ENCODE measurements at places on chromosomes 5 and 9. TPM values are rescaled to one million over a fixed set of nuclear protein-coding genes. Genes with fewer than 3 reads are reported as not detected.

DNA sequence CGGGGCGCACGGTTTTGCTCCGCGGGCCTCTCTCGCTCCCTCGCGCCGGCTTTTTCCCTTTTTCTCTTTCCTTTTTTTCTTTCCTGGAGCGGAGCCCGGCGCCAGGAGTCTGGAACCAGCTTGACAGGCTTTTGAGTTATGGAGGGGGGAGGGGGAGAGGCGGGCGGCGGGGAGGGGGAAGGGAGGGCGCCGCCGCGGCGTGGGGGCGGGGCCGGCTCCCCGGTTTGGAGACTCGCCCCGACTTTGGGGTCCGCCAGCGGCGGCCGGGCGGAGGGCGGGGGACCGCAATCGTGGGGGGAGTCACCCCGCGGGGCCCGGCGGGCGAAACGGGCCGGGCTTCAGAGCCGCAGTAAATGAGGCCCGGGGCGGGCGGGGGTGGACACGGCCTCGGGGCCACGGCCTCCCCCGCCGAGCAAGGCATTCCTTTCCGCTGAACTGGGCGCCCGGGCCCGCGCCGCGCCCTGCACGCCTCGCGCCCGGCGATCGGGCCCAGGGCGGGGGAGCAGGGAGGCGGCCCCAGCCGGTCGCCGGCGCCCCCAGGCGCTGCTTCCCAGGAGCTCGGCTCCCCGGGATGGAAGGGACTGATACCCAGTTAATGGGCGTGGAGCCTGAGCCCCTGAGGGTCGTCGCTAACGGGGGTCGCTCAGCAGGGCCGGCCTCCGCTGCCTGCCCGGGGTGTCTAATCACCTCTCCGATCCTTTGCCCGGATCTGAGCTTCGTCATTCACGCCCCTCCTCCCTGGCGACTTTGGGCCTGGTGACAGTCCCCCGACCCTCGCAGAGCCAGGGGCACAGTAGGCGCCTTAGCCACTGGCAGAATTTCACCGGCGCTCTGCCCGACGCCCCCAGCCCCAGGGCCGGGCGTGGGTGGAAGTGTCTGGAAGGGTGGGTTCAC lies 138.1 kb downstream of the C9orf50 start:
- peak; percentile 95 for DNase-seq

Gene IL13
- not detected for total RNA-seq

- peak; percentile 90 for DNase-seq
These were observed 3.6 kb downstream of the SUSD3 start for GRCh38 chr9:93061791-93062763.

- no peak for DNase-seq
These were observed 28.9 kb downstream of the HABP4 start for GRCh38 chr9:96478829-96479371.

Gene FIBCD1
- not detected for total RNA-seq

GRCh38 chr5:91937121-91937520 lies 554.0 kb upstream of the ARRDC3 start:
- no peak for DNase-seq

DNA sequence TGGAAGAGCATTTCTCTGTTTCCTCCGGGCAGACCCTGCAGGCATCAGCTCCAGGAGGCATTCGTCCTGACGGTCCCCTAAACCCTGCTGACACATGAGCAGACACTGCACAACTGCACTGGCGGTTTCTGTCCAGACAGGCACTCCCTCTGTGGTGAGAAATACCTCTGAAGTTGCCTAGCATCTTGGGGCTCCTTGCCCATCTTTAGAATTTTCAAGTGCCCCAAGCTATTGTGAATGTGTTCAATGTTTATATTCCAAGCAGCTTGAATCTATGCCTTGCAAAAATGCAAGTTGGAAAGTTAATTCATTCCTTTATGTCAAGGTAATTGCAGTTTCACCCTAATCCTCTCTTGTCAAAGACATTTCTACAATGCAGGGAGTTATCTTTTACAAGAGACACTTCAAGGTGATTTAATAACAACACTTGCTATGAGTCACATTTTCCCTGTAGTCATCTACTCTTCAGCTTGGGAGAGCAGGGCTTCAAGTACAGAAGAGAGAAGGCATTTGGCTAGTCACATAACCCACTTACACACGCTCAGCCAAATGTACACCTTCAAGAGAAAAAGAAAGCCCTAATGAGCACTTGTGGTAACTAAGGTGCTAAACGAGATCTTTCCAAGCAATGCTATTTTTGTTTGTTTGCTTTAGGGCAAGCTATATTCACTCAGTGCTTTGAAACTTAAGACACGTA lies 302.5 kb downstream of the MLLT3 start:
- peak; percentile 81 for DNase-seq

Gene SFXN1
- total RNA-seq: 82.4 TPM

- no peak for DNase-seq
These were observed 21.9 kb downstream of the NEK6 start for GRCh38 chr9:124279531-124280175.

Gene PDE4D
- total RNA-seq: 42.2 TPM

Gene HINT1
- total RNA-seq: 291 TPM

Gene ARL14EPL
- total RNA-seq: not detected

DNA sequence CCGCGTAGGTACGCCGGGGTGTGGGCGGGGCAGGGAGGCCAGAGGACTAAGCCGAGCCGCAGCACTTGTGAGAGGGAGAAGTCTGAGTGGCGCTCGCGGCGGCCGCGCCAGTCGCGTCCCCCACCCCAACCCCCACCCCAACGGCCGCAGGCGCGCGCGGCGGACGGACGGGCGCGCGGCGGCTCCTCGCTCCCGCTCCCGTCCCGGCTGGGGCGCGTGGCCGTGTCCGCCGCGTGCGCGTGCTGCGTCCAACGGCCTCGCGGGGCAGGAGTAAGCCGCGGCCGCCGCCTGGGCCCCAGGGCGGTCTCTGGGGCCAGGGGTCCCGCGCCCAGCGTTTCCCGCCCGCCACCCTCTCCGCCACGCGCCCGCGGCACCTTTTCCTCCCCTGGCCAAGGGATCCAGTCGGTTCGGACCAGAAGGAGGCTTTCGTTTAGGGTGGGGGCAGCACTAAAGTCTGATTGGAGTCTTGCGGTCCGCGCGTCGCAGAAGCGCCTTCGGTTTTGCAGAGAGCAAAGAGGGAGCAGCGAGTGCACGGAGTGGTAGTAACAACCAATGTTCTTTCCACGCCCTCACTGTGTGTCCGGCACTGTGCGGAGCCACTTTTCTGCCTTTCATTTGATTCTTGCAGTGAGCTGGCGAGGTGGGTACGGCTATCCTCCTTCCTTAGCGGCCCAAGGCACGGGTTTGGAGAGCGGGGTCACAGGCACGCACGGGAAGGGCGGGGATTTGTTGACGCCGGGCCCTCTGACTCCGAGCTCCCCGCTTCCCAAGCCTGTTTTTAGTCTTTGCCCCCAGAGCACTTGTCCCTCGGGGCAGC lies 483 bp downstream of the G3BP1 start:
- DNase-seq: peak; percentile 58

Gene ZNF608
- 28.5 TPM for total RNA-seq

Gene SLC34A1
- not detected for total RNA-seq

GRCh38 chr9:16401701-16402100 lies 468.8 kb downstream of the BNC2 start:
- no peak for DNase-seq

Gene CCT5
- 288 TPM for total RNA-seq

DNA sequence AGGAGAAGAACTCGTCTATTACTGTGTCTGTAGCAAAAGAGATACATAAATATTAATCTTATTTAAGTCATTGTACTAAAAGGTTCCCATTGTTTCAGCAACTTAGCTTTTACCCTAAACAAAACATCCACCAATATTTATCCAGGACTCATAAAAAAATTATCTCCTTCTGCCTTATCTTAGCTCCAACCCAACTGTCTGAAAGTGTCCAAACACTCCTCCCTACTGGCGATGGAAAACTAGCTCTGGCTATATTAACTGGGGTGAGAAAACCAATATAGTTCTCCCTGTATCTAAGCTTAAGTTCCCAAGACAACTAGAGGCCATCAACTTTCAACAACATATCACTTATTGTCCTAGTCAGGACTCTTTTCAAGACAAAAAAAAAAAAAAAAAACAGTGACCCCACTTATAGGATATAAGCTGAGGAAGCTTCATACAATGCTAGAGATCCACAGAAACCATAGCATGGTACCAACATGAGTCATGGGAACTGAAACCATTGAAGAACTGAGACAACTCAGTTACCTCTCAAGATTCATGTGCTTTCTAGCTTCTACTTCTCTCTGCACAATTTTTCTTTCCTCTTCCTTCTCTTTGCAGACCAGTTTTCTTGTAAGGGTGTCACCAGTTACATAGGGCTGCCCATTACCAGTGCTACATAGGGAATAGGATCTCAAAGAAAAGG lies 150.7 kb upstream of the RASA1 start:
- DNase-seq: no peak

- no peak for DNase-seq
These were observed 12.2 kb upstream of the SLC22A4 start for GRCh38 chr5:132281856-132282614.

DNA sequence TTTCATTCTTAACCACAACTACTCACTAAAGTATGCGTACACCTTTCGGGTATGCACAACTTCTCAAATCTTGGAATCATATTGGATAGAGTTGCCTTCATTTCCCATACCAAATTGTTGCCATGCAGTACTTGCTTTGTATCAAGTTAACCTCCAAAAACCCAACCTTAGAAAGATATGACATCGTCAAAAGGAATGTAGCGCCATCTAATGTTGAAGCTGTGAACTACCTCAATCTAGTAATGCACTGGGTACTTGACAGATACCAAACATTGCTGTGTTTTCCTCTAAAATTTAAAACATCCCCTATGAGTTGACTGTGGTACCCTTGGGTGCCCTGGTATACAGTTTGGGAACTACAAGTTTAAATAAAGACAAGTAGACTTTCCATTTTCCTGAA lies 318.4 kb downstream of the ARL15 start:
- no peak for DNase-seq

DNA sequence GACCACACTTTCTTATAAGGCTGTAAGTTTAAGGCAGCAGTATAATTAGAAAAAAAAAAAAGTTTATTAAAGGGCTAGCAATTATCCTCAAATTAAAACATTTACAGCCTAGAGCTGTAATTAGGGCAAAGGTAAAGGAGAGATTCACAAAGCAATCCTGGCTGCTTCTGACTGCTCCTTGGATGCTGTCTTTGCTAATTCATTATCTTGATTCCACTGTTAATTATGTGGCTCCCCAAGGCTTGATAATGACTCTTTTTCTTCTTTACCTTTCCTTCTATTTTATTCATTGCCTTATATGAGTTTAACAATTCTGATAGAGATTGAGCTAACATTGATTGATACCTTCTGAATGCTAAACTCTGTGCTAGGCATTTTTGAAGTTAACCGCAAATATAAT lies 476.5 kb downstream of the DTWD2 start:
- no peak for DNase-seq

- DNase-seq: peak; percentile 56
These were observed 125.3 kb upstream of the ABCA1 start for GRCh38 chr9:105053209-105053652.

GRCh38 chr9:114446036-114446435 lies 58.3 kb upstream of the AKNA start:
- no peak for DNase-seq

Gene WNT8A
- not detected for total RNA-seq

GRCh38 chr5:21862986-21863385 lies 990.2 kb downstream of the CDH12 start:
- no peak for DNase-seq

Gene CCDC107
- total RNA-seq: 13.8 TPM

DNA sequence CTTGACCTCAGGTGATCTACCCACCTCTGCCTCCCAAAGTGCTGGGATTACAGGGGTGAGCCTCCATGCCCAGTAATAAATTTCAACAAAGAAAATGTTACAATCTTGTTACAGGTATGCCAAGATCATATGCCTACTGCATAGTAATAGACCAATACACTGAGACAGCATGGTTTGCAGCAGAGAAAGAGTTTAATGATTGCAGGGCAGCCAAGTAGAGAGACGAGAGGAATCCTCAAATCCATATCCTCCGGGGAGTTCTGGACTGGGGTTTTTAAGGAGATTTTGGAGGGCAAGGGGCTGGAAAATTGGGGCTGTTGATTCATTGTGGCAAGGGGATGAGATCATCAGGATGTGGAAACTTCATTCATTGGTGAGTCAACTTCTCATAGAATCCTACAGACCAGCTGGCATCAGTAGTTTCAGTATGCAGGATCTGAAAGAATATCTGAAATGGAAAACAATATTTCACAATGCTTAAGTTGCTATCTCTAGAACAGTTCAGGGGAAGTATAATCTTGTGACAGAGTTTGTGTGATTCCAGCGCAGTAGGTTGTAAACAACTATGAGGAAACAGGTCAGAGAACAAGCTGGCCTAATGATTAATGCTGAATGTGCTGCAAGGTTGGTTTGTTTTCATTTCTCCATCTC lies 14.8 kb upstream of the TUT7 start:
- peak; percentile 24 for DNase-seq

DNA sequence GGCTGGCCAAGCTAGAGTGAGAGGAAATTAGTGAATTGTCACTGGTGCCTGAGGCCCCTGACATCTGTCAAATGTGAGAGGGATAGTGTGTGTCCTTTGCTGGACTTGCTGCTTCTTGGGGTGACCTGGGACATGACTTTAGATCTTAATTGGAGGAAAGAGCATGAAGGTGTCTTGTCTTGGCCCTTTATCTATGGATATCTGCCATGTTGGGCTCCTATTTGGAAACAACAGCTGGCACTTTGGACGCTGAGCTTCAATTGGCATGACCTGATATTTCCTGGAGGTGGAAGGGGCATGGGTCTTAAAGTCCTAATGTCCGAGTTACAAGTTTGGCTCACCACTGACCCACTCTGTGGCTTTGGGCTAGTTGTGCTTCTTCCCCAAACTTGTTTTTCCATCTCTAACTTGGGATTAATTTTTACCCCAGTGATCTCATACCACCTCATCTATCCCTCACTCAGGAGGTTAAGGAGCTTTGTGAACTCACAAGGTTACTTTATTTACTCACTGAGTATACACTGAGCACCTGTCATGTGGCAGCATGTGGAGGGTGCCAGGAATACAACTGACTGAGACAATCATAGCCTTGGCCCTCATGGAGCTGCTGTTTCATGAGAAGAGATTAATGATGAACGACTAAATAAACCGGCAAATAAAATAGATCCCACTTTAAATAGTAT lies 30.1 kb upstream of the CXCL14 start:
- no peak for DNase-seq

- DNase-seq: no peak
These were observed 22.5 kb downstream of the PSAT1 start for GRCh38 chr9:78319197-78320029.

- DNase-seq: no peak
These were observed 40.5 kb downstream of the PTTG1 start for GRCh38 chr5:160462167-160462566.

GRCh38 chr5:22577711-22578110 lies 275.4 kb downstream of the CDH12 start:
- no peak for DNase-seq

- DNase-seq: no peak
These were observed 429.0 kb upstream of the ZNF608 start for GRCh38 chr5:125175348-125176004.

DNA sequence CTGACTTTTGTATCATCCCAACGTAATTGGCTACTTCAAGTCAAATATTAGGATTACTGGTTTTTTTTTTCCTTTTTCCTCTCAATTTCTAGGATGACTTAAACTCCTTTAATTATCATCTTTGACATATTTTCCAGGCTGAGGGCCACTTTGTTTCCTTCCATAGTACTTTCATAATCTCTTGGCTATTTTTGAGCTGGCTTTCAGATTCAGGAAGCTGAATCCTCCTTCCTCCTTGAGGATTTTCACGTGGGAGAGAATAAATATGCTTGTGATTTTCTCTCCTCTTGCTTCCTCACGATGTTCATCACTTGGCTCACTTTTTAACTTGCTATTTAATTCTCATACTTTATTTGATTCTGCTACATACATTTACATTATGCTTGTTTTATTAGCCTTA lies 88.1 kb downstream of the ITGA1 start:
- DNase-seq: no peak

- DNase-seq: no peak
These were observed 50.6 kb upstream of the NRARP start for GRCh38 chr9:137352511-137353222.

- no peak for DNase-seq
These were observed 519.6 kb downstream of the CYLC2 start for GRCh38 chr9:103514767-103515166.
